ENCODE measurements at places on chromosomes 2 and 18.

GRCh38 chr2:134262684-134263083, 8.8 kb downstream of the MGAT5 start:
- DNase-seq = no peak

DNA sequence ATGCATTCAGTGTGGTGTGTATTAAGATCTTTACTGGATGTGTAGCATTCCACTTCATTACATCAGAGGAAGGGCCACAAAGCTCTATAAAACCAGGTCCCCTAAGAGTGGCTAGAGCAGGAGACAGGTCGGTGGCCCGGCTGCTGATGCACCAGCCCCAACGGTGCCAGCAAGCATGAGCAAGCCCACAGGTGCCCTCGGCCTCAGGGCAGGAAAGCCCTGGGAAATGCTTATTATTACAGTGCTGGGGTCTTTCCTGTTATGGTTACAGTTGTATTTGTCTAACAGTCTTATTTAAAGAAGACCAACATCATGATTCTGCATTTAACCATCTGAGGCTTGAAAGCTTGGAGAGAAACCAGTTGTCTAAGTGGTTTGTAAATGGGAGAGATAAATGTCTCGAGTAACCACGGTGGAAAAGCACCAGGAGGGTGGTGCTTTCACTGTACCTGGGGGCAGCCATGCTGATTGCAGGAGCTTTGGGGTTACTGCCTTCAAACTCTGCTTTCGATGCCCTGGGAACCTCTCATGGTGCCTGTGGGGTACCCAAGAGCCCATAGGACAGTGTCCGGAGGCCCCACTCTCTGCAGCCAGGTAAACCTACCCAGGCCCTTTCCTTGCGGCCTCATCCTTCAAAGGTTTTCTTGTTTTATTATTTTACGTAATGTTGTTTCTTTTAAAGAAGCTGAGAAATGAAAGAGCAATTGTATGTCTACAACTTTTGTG, 133.1 kb downstream of the SH3RF3 start:
- no peak for DNase-seq

DNA sequence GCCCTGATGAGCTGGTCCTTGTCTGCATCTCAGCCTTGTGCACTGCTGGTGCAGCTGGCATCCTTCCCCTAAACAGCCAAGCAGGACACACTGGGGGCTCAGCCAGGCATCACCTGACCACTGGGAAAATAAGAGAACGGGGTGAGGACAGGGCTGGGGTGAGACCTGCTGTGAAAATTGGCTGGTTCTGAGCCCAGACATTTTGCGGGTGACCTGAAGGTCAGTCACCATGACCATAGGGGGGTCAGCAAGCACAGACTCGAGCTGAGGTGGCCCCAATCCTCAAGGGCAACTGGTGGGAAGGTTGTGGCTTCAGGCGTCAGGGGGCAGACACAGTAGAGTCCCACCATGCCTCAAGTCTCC, 144.9 kb upstream of the TWIST2 start:
- DNase-seq = no peak

- no peak for DNase-seq
These were observed 227.3 kb upstream of the TANK start for GRCh38 chr2:160932960-160933359.

DNA sequence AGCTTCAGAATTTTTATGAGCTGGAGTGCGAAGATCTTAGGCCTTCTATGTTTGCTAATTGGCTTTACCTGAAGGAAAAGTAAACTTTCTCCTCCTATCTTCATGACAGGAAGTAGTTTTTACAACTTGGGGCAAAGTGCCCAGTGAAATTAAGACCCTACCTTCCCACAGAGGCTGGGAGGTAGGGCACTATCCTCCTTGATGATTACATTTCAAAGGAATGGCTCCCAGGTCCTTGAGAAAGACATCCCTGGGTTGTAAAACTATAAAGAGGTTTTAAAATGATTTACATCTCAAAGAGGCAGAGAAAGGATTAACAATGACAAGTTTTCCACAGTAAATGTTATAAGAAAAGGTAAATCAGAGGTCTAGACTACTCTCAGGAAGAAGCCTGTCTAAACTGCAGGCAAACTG, 155.8 kb downstream of the CDH7 start:
- no peak for DNase-seq

DNA sequence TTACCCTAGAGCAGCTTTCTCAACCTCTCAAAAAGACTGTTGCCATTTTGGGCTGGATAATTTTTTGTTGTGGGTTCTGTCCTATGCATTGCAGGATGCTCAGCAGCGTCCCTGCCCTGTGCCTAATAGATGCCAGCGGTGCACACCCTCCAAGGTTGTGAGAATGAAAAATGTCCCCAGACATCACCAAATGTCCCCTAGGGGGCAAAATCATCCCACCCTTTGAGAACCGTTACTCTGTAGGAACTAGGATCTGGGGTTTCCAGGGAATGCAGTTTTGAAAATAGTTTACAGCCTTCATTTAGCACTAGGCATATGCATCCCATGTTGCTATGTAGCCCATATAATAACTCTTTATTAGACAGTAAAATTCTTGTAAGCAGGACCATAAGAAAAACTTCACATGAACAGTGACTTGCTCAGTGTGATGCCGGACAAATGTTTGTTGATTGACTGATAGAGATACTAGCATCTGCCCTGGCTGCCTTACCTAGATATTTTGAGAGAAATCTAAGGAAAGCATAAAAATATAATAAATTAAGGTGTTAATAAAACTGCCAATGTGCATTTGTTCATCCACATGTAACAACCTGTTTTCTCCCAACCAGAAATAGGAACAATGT, 79.2 kb upstream of the EPC2 start:
- no peak for DNase-seq

GRCh38 chr18:27789406-27789805, 387.5 kb downstream of the CDH2 start:
- no peak for DNase-seq

- no peak for DNase-seq
These were observed 248.8 kb downstream of the AGPS start for GRCh38 chr2:177641331-177641730.

DNA sequence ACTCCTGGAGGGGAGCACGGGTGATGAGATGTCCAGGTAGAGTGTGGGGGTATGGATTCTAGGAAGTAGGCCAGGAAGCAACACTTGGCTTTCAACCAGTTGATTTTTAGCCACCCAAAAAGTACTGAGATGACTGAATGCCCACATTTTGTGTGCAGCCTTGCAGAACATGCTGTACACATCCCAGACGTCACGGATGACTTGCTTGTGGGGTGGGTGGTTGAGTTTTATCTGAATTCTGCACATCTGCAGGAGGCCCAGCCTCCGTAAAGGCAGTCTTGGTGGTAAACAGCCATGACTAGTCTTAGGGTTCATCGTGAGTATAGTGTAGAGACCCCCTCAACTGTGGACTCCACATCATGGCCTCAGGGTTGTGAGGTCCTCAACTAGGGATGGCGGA, 53.3 kb upstream of the CCDC195 start:
- DNase-seq = no peak

DNA sequence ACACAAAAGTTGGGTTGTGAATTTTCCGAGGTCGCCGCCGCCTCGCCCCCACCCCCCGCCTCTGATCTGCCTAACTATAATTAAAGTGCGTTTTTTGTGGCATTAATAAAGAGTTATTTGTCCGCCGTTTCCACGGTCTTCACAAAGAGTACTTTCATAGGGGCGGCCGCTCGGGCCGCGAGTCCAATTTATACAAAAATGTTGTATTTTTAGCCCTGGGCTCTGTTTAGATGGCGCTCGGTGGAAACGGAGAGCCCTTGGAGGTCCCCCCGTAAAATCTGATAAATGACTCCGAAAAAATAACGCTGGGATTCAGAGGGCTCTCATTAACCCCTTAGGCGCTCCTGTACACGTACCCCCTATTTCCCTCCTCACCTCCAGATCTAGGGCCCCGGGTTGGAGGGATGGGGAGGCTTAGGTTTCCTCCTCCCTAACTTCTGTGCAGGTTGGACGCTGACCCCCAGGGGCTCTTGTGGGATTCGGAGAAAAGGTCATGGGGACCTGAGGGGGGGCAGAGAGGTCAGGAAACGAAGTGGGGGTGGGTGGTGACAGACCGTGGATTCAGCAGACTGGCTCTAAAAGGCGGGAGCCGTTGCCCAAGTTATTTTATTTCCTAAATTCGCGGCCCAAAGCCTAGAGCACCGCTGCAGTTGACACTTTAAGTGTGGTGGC, 1.9 kb downstream of the CYP26B1 start:
- no peak for DNase-seq

DNA sequence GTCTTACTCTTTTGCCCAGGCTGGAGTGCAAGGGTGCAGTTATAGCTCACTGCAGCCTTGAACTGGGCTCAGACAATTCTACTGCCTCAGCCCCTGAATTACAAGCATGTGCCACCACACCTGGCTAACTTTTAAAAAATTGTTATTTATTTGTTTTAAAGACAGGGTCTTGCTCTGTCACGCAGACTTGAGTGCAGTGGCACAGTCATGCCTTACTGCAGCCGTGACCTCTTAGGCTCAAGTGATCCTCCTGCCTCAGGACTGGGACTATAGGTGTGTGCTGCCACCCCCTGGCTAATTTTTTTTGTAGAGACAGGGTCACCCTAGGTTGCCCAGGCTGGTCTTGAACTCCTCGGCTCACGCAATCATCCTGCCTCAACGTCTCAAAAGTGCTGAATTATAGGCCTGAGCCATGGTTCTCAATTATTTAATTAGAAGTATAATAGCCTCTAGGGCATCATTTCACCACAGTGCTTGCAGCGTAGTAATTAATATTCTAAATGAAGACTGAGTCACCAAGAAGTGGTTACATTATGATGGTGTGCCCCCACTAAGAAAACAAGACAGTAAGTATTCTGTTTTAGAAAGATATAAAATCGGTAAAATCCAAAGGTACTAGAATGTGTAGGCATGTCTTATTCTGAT, 69.6 kb downstream of the EML4 start:
- DNase-seq = no peak

- DNase-seq = no peak
These were observed 25.8 kb upstream of the SLC14A2 start for GRCh38 chr18:45589356-45590035.

DNA sequence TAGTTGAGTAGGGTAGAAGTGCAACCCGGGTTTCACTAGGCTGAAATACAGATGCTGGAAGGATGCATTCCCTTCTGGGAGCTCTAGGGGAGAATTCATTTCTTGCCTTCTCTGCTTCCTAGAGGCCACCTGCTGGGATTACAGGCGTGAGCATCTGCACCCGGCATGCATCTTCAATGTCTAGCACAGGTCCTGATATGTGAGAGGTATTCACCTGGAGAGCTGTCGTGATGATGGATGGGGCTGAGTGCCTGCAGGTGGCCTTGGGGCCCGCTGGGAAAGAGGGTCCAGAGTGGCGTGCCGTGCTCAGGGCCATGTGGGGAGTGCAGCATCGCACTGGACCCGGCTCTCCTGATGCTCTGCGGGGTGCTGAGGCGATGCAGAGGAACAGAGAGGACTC, 6.6 kb upstream of the NTSR2 start:
- DNase-seq = no peak

GRCh38 chr2:24820598-24821432, 27.6 kb downstream of the CENPO start:
- DNase-seq = no peak

DNA sequence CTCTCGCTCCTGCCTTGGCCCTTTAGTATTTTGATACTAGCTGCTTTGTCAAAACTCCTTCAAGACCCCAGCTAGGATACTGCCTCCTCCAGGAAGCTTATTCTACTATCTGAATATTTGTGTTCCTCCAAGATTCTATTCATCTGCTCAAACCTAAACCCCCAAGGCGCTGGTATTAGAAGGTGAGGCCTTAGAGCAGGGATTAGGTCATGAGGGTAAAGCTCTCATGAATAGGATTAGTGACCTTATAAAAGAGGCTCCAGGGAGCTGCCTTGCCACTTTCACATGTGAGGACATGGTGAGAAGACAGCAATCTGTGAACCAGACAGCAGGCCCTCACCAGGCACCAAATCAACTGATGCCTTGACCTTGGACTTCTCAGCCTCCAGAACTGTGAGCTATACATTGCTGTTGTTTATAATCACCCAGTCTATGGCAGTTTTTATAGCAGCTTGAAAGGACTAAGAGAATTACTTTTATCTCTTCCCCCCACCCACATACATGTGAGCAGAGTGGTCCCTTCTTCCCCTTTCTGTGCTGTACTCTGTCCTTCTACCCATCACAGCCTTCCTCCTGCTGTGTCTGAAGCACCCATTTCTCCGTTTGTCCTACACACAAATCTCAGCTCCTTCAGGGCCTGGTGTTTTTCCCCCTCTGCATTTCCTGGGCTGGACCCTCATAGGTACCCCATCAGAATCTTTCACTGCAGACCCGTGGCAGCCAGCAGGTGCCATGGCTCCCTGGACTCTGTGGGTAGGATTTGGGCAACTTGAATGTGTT, 54.5 kb downstream of the HS1BP3 start:
- no peak for DNase-seq

DNA sequence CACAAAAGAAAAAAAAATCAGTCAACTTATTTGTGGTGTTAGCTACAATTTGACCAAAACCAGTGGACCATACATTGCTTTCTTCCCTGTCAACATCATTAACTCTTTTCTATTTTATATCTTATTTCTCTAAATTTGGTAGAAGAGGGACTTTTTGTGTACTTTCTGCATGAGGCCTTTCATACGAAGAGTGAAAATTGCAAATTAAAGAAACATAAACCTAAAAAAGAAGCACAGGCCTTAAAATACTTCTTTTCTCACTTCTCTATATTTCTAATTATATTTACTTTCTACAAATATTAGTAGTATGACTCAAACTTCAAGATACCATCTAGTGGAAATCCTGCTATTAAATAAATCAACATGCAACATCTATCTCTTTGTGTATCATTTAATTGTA, 1073.4 kb upstream of the ZEB2 start:
- no peak for DNase-seq

DNA sequence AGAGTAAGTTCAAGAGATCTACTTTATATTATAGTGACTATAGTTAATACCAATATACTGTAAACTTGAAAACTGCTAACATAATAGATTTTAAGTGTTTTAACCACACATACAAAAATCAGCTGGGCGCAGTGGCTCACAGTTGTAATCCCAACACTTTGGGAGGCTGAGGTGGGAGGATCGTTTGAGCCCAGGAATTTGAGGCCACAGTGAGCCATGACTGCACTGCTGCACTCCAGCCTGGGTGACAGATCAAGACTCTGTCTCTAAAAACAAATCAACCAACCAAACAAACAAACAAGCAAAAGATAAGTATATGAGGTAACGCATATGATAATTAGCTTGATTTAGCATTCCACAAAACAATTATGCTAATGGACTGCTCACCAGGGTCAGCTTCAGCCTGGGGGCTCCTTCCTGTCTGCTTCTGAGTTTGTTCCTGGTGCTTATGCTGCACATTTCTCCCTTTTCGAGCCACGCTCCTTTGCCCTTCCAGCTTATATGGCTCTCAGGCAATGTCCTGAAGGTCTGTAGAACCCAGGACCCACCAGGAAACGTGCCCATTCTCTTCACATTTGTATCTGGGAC, 357.6 kb downstream of the EN1 start:
- DNase-seq = no peak

GRCh38 chr2:45925636-45926366, 274.3 kb downstream of the PRKCE start:
- no peak for DNase-seq

DNA sequence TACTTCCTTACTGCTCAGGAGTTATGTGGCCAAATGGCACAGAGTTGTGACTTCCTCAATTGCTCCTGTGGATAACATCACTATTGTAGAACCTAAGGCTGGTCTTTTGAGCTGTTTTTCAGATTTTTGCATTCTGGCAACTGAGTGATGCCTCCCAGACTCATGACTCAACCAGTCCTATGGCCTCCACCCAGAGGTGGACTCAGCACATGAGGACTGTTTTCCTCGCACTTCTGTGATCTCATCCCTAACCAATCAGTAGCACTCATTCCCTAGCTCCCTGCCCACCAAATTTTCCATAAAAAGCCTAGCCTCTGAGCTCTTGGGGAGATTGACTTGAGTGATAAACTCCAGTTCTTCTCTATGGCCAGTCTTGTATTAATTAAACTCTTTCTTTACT, 407.9 kb upstream of the TNP1 start:
- DNase-seq = no peak

All from activated CD8-positive, alpha-beta memory T cell treated with anti-CD3 and anti-CD28 coated beads for 1 hour (primary cell).